ENCODE measurements at places on chromosomes 2 and 18. TPM values are rescaled to one million over a fixed set of nuclear protein-coding genes. Genes with fewer than 3 reads are reported as not detected.

OXER1 gene
- total RNA-seq, result 2.8 TPM

GMCL1 gene
- total RNA-seq, result 23.1 TPM

CNDP1 gene
- total RNA-seq, result 0.48 TPM

MARCO gene
- total RNA-seq, result 1.6 TPM

CPS1 gene
- total RNA-seq, result 33.2 TPM

TCF23 gene
- total RNA-seq, result not detected

NT5DC4 gene
- not detected for total RNA-seq

HOXD8 gene
- total RNA-seq, result 2.8 TPM

SUMO1 gene
- total RNA-seq, result 119 TPM

NFATC1 gene
- 2.7 TPM for total RNA-seq

FLACC1 gene
- 0.48 TPM for total RNA-seq

GPR35 gene
- total RNA-seq, result 3.6 TPM

NYAP2 gene
- 1.00 TPM for total RNA-seq

DNA sequence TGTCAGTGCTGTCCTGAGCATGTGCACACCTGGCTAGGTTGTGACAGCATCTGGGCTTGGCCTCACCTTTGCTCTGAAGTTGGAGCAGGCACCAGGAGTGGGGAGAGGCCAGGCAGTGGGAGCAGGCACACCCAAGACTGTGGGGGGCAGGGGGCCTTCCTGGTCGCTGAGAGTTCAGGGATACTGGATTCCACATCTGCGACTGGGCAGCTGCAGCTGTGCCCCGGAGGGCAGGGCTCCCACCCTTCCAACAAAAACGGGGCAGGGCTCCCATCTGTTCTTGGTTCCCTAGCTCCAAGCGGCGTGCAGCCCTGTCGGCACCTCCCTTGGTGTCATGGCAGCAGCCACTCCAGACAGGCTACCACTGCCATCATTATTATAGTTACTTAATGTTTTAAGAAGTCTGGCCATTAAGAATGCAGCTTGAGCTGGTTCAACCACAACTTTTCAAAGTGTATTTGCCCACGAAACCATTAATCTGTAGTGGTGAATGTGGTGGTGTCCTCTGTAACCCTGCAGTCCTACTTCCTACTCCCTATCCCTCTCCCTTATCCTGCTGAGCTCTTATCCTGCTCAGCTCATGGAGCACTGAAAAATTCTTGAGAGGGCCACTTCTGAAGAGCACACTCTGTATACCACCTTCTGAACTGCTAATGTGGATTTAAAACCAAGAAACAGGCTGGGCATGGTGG lies 48.0 kb upstream of the RAB1A start:
- DNase-seq, result no peak

GRCh38 chr18:24234850-24235418 lies 96.1 kb downstream of the CABYR start:
- DNase-seq, result no peak

- no peak for DNase-seq
Measured at GRCh38 chr18:8283891-8284585, 325.2 kb upstream of the RAB12 start.

- DNase-seq, result no peak
Measured at GRCh38 chr18:75504469-75504868, 77.0 kb upstream of the SMIM21 start.

- DNase-seq, result no peak
Measured at GRCh38 chr2:64313398-64313723, 140.6 kb upstream of the LGALSL start.

GRCh38 chr2:127170021-127170420 lies 50.1 kb downstream of the CYP27C1 start:
- no peak for DNase-seq

DNA sequence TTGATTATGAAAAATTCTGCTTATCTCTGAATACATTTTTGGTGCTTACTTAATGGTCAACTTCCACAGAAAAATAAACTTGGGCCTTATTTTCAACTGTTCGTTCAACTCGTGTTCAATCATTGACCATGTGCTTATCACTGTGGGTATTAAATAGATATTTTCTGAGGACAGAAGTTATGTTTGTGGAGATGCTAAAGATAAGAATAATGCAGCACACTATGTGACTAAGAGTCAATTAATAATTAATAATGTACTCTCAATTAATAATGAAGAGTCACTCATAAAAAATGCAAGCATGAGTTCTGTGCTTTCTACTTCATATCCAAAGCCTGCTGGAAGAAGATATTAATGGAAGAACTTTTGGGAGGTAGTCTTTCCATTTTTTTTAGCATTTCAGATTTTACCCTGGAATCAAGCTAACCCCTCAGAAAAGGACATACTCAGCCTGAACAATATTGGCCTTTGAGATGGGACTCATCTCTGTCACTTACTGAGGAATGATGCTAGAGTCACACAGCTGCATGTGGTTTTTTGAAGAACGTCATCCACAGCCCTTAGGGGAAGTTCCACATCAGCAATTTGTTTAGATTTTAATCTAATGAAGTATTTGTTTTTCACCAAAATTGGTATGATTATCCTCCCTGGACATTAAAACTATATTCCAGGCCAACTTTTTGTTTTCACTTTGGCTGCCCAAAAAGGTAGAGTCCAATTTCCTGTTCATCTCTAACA lies 191.9 kb upstream of the CRIM1 start:
- DNase-seq, result no peak

DNA sequence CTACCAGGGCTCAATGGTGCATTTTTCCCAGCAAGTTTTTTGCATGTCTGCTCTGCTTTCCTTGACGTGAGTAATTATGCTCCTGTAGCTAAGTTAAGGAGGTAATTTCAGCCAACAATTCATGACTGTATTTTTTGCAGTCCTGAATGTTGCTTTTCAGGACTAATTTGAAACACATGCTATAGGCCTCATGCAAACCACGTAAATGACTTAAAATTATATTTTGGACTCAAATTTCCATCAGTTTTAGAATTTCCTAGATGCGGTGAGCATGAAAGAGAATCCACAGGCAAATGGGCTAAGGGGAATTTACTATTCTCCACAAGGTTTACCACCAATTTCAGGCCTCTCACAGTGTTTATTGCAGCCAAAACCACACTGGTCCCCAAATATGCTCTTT lies 589.9 kb upstream of the LRRTM1 start:
- DNase-seq, result no peak

DNA sequence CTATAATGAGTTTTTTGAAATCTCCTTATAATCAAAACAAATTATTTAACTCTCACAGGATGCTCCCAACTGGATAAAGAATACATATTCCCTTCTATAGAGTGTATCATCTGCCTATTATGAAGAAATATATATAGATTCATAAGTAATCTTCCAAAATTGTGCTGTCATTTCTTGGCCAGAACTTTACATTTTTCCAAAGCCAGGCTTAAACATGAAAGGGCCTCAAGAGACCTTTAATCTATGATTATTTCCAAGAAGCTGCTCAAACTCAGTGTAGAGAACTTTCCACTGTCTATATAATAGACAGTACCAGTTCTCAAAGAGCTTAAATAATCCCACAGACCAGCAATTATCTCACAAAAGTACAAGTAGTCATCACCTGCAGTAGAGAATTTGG lies 211.0 kb downstream of the AKAIN1 start:
- DNase-seq, result no peak

GRCh38 chr2:43387092-43388062 lies 161.0 kb upstream of the ZFP36L2 start:
- no peak for DNase-seq

GRCh38 chr2:106841886-106842645 lies 43.9 kb downstream of the ST6GAL2 start:
- no peak for DNase-seq

- DNase-seq, result no peak
Measured at GRCh38 chr2:98463988-98464771, 19.5 kb downstream of the INPP4A start.

GRCh38 chr2:120670771-120671480 lies 64.7 kb upstream of the GLI2 start:
- peak; percentile 63 for DNase-seq

- no peak for DNase-seq
Measured at GRCh38 chr2:170923799-170924198, 5.3 kb upstream of the GORASP2 start.

GRCh38 chr2:227374158-227374557 lies 4.9 kb downstream of the TM4SF20 start:
- no peak for DNase-seq

DNA sequence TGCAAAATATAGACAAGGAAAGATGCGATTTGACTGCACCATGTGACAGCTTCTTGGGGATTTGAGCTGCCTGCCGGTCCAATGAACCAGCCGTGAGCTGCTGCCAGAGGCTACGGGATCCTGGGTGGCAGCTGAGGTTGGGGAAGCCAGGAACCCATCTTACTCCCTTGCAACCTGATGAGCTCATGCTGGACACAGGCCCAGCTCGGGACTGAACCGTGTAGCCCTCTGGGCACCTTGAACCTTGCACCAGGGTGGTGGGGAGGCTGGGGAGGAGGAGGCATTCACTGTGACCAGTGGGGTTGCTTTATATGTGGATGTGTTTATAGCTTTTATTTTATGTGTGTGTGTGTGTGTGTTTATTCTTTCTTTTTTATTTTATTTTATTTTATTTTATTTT lies 9.1 kb downstream of the ALPI start:
- peak; percentile 39 for DNase-seq

- no peak for DNase-seq
Measured at GRCh38 chr2:188853307-188853706, 120.9 kb upstream of the COL3A1 start.

- DNase-seq, result no peak
Measured at GRCh38 chr2:96110621-96111256, 5.6 kb downstream of the ADRA2B start.

DNA sequence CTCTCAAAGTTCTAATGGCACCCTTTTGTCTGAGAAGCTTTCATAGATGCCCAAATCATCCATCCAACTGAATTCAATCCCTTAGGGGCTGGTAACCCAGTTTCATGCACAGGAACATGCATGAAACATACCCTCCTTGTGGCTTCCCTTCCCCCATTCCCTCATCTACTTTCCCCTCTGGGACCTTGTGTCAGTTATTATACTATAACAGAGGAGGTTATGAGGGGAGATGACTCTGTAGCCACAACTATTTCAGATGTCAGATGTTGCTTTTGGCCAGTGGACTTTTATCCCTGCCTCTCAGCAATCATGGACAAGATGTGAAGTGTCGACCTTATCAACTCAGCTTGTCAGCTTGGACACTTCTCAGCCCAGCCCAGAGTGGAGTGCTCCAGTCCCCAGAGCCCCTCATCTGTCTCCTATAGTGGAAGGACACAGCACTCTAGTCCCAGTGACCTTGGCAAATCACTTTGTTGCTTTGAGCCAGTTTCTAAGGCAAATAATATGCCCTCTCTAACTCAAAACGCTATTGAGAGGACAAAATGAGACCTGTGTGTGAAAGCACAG lies 8.4 kb downstream of the DHRS9 start:
- no peak for DNase-seq

- no peak for DNase-seq
Measured at GRCh38 chr2:19261061-19261460, 97.4 kb downstream of the OSR1 start.

DNA sequence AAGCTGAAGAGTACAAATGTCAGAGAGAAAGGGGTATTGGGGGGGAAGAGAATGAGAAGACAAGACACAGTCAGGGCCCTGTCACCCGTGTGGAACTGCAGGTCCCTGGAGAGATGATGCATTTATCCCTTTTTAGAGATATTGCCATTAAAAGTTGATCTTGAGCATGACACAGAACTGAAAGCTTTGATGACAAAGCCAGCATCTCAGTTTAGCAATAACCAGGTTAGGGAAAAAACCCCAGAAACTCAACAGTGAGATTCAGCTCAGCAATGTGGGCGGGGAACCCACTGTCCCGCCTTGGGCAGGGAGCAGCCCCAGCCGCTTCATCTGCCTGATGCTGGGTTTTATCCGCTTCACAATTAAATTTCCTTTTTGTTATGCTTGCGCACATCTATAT lies 181.1 kb downstream of the NEDD4L start:
- DNase-seq, result no peak

DNA sequence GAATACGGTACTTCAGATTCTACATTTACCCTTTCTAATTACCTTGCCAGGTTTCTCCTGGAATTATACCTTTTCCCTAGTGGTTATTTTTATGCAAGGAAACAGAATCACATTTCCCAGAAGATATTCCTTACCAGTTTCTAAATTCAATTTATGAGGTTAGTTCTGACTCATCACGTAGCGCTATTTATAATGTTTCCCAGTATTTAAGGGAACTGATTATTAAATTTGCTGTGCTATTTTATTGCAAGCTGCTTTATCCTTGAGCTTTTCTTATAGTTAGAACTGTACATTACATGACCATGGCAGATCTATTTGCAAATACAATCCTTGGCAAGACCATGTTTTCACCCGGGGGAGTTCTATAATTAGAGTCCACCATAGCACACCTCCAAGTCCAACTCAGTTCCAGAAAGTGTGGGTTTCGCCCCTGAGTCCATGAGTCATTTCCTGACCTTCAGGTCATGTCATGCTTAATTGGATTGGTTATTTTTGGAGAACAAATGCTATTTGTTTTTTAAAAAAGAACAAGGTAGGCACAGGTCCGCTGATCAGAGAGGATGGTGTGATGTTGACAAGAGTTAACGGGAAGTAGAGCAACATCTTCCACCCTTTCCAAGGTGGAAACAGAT lies 126.6 kb downstream of the ZNF532 start:
- no peak for DNase-seq

DNA sequence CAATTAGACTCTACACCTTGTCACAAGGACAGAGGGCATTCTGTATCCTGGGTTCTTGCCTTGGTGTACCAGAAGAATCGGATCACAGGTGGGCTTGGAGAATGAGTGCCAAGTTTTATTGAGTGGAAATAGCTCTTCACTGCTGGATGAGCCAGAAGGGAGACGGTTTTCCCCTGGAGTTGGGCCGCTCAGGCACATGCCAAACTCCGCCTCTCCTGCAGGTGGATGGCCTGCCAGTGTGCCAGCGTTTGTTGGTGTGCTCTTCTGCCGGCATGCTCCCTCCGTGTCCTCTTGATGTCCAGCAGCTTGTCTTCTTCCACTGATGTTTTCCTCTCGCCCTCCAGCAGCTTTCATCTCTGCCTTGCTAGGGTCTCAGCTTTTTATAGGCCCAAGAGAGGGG lies 115.5 kb upstream of the RAB27B start:
- DNase-seq, result no peak

- DNase-seq, result no peak
Measured at GRCh38 chr2:66920415-66920814, 476.7 kb upstream of the ETAA1 start.

- no peak for DNase-seq
Measured at GRCh38 chr2:191441496-191442214, 196.5 kb downstream of the MYO1B start.
